MCF 10A (cell line): ENCODE measurements at places on chromosomes 12 and 14. TPM values are rescaled to one million over a fixed set of nuclear protein-coding genes. Genes with fewer than 3 reads are reported as not detected.

The MMP14 gene
- 71.5 and 78.6 TPM in 2 replicates for total RNA-seq

The KCNK13 gene
- total RNA-seq: not detected in 2 replicates

The ESR2 gene
- total RNA-seq: 0.29 and 0.47 TPM in 2 replicates

The PLEKHD1 gene
- total RNA-seq: 0.05 TPM in 1 of 2 replicates, not detected in the other

The LBHD2 gene
- not detected in 2 replicates for total RNA-seq

The TAS2R42 gene
- total RNA-seq: not detected in 2 replicates

The SLC25A21 gene
- 1.1 and 1.4 TPM in 2 replicates for total RNA-seq

The HCAR2 gene
- total RNA-seq: 0.19 TPM in 1 of 2 replicates, not detected in the other

The TAOK3 gene
- total RNA-seq: 24.8 and 28.6 TPM in 2 replicates

The KRT71 gene
- total RNA-seq: not detected in 2 replicates

The SMCO2 gene
- 0.37 TPM in 1 of 2 replicates, not detected in the other for total RNA-seq

The TBC1D30 gene
- total RNA-seq: 7.9 and 9.4 TPM in 2 replicates

The PZP gene
- not detected in 2 replicates for total RNA-seq

The KRT6C gene
- 0.19 and 0.44 TPM in 2 replicates for total RNA-seq

The ERC1 gene
- 55.1 and 86.8 TPM in 2 replicates for total RNA-seq
